ENCODE measurements at places on chromosomes 1 and 21. TPM values are rescaled to one million over a fixed set of nuclear protein-coding genes. Genes with fewer than 3 reads are reported as not detected.

The ARMH1 gene
- total RNA-seq: 2.2 TPM

The SMIM34 gene
- total RNA-seq: not detected

The CFHR5 gene
- not detected for total RNA-seq

The USH2A gene
- total RNA-seq: not detected

The ATXN7L2 gene
- total RNA-seq: 2.2 TPM

The SMCP gene
- not detected for total RNA-seq
